CD4-positive, alpha-beta T cell treated with Interleukin-21 for 1 hour (primary cell): ENCODE measurements at places on chromosomes 6 and 20.
A peak's percentile ranks its signal among the peaks of the same experiment; 100 is the strongest.

DNA sequence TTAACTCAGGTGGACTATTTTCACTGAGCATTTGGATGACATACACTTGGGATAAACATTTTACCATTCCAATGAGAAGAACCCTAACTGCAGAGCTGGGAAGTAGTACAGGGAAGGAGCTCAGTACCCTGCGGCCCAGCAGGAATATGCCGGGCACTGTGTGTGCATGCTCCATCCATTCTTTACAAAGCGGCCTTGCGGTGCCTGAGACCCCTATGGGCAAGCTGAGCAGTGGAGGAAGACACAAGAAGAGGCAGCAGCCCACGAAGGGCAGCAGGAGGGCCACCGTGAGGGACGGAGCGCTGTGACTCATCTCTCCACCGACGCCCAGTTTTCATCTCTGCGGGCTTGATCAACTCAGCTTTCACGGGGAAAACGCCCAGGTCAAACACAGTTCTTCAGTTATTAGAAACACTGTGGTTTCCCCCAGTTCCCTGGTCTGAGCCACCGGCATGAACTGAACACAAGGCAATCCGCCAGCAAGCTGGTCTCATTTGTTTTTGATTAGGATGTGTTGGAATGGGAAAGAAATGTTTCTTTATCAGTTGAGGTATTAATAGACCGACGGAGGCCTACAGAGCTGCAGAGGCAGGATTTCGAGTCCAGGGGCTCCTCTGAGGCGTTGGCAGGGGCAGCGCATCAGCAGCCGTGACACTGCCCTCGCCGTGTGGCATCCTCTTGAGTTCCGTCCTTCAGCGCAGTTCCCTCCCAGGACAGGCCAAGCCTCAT is 44.9 kb downstream of the IRF4 start:
- no peak for DNase-seq

- DNase-seq = no peak
Measured at GRCh38 chr20:15616626-15617025, 956.6 kb downstream of the KIF16B start.

DNA sequence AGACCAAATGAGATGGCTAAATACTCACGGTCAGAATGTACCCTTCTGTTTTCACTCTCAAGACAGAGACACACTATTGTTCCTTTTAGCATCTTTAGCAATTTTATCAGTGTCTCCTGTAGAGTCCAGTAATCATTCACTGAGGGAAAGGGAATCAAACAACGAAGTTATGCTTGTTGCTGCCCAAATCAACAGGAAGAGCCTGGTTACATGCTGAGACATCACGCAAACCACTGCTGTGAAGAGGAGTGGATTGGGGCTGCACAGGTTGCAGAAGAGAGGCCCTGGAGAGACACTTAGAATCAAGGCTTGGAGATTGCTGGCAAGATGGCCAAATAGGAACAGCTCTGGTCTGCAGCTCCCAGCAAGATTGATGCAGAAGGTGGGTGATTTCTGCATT is 40.5 kb upstream of the B3GAT2 start:
- DNase-seq = no peak

DNA sequence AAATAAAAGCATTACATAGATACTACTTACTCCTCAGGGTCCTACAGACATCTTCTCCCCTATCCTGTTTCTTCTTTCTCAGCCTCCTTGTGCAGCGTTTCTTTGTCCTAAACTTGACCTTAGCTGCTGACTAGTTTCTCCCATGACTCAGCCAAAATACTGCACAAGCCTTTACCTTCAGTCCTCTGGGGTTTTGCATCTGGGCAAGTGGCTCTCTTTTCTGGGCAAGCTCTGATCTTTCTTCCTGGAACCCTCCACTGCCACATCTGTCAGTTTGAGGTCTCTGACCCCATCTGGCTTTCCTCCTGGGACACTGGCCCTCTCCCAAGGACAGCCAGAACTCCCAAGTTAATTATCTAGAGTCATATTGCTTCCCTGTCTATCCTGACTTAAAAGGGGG is 838.4 kb downstream of the DHX35 start:
- DNase-seq = no peak

DNA sequence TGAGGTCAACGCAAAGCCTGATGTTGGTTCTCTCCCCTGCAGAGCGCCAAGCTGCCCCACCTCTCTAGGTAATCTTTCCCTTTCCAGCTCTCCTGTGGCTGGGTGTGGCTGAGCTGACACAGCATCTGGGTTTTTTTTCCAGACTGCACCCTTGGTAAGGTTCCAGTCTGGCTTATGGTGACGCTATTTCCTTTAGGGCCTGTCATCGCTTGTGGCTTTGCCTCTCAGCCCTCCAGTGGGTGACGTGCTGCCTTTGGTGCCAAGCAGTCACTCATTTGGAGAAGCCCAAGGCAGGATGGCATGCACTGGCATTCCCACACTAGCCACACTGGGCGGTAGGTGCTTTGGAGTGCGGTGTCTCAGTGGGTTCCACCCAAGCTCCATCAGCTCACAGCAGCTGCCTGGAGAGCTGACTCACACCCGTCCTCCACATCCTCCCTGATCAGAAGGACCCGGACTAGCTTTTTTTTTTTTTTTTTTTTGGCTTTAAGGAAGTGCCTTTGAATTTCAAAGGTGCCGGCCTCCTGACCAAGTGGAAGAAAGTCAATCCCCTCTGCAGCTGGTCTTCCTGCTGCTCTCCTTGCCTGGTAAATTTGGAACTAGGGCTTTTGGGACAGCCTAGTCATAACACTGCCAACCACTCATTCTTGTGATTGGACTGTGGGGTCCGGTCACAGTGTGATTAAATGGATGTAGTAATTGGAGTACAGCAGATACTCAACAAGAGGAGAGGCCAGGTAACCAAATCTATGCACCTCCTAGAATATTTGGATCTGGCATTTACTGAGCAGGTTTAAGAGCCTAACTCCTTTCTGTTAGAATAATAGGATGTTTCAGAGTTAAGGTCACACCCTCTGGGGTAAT is 153.6 kb downstream of the CD83 start:
- DNase-seq = peak; percentile 24

DNA sequence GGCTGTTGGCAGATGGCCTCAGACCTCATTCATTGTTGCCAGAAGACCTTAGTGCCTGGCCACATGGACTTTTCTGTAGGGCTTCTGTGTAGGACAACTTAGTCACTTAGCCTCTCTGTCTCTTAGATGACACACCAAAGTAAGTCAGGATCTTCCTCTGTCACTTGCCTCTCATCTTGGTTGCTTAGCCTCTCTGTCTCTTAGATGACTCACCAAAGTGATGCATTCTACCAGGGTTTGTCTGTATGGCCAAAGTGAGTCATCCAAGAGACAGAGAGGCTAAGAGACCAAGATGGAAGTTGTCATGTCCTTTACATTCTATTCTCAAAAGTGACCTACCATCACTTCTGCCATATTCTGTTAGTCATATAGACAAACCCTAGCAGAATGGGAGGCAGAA is 255.9 kb upstream of the DEFB112 start:
- DNase-seq = no peak

DNA sequence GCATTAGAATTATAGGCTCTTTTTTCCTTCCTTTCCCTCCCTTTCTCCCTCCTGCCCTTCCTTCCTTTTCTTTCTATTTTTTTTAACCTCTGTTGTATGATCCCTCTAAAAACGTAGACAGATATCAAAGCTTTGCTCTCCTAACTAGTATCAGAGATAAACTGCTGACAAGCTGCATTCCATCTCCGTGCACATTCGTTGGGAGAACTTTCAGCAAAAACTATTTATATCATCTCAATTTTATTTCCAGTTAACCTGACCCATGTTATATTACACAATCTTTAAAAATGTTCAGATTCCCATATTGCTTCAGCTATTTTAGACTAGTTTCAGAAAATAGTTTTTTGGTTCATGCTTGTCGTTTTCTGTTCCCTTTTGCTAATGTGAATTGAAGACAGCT is 47.3 kb downstream of the RNF217 start:
- no peak for DNase-seq

GRCh38 chr20:4661191-4661590 is 60.5 kb upstream of the PRND start:
- peak; percentile 60 for DNase-seq

DNA sequence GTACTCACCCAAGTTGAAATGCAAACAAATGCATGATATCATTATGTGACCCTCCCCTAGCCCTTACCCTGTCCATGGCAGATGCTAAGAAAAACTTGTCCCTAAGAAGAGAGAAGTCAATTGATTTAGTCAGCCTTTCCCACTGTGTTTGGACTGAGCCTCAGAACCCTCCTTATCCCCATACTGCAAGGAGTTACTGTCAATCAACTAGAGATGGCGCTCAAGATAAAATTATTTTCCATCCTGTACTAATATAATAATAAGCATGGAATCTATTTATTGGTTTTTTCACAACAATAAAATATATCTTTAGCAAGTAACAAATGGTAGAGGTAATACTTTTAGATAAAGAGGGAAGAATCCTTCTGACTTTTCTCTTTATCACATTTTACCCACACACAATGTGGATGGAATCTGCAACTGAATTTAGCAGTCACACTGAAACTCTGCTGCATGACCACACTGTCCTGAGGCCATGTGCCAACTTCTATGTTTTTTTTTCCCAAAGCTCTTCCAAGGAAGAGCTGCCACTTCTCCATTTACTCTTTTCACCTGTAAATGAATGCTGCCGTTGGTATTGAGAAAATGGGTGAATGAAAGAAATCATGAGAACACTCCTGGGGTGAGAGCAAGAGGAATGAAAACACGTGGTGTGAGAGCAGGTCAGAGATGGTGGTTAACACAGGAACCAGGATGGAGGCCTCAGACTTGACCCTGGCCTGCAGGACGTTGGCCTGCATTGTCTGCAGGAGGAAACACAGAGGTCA is 10.5 kb downstream of the NT5E start:
- DNase-seq = no peak
